Left cardiac atrium (tissue), 4 donors: ENCODE measurements at places on chromosomes 1 and 21. TPM values are rescaled to one million over a fixed set of nuclear protein-coding genes. Genes with fewer than 3 reads are reported as not detected.

RAB42 gene
- 1.6 TPM for total RNA-seq

RSPH1 gene
- not detected for total RNA-seq

DNA sequence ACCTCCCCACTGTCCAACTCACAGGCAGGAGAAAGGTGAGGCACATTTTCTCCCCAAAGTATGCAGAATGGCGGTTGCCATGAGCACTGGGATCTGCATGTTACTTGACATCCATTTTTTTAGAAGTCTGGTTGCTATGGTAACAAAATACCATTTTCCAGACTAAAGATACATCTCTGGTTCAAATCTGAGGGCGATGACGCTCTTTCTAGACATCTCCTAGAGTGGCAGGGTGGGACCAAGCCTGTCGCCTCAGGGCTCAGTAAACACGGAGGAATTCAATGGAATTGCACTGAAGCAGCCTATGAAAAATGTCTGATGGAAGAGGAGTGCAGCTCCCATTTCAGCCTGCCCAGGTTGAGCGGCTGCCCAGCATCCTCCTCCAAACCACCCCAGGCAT is 21.5 kb upstream of the FAM43B start:
- no peak for DNase-seq

- no peak for DNase-seq
Observed at GRCh38 chr1:102800406-102800805, 307.9 kb downstream of the COL11A1 start.

DNA sequence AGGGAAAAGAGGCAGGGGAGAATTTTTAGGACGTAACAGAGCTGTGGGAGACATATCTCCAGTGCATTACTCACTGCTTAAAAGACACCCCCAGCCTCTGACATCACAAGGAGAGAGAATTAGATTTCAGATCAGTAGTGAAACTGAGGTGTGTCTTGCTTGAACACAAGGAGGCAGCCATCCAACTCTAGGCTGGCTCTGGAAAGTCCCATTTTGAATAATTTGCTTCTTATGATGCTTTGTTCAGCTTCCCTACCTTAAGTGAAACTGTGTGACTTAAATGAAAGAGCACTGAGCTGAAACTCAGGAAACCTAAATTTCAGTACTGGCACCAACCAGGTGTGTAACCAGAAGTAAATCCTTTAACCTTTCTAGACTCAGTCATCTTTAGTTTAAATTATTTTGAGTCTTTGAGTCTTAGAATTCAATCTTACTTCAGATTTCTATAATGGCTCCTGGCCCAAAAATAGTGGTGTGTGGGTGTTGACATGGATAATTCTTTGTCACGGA is 251.6 kb upstream of the SGIP1 start:
- peak; percentile 42 for DNase-seq
